RWPE1 (cell line): ENCODE measurements at places on chromosomes 2 and 18.

DNA sequence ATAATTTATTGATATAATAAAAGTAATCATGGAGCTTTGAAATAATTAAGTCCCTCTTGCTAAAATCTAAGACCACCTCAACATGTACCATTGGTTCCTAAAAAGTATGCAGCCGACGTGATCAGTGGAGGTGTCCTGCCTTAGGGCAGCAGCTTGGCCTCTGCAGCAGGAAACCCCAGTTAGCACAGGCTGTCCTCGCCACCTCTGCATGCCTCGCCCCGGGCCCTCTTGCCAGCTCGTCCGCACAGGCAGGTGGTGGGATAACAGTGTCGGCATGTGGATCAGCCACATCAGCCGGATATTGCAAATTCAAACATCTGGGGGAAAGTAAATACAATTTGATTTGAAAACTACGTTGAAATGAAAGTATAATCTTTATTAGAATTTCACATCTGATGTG is 22.9 kb downstream of the COA5 start:
- no peak for DNase-seq

- DNase-seq: peak; percentile 18
Measured at GRCh38 chr2:190804182-190804795, 76.3 kb upstream of the GLS start.

GRCh38 chr2:192288295-192288694 is 93.6 kb upstream of the TMEFF2 start:
- DNase-seq: no peak

DNA sequence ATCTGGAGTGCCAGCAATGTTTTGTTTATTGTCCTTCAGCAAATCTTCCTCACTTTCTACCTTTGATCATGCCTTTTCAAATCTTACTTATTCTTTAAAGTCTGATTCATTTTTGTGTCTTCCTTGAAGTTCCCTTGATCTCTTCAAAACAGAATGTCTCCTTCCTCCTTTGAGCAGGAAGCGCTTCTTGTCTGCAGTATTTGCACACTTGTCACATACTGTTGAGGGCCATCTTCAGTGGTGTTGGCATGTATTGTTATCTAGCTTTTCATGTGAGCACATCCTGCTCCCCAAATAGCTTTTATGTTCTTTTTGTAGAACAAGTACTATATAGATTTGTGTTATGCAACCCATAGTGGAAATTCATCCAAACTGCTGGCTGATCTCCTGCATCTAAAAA is 5.9 kb upstream of the CERS6 start:
- no peak for DNase-seq

DNA sequence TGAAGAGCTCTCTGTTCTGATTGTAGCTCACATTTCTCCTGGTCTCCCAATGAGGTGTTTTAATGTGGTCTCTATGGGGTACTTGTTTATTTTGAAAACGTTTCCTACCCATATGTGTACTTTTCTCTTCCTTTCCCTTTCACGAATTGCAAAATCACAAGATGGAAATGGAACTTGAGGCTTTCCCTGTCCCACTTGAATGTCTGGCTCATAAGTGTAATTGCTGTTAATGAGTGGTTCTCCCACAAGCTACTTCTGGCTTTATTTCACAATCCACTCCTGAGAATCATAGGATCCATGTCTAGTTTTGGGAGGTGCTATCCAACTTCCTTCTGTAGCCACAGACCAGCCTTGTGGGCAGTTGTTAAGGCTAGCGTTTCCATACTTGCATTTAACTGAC is 81.1 kb upstream of the CAVIN2 start:
- DNase-seq: no peak

DNA sequence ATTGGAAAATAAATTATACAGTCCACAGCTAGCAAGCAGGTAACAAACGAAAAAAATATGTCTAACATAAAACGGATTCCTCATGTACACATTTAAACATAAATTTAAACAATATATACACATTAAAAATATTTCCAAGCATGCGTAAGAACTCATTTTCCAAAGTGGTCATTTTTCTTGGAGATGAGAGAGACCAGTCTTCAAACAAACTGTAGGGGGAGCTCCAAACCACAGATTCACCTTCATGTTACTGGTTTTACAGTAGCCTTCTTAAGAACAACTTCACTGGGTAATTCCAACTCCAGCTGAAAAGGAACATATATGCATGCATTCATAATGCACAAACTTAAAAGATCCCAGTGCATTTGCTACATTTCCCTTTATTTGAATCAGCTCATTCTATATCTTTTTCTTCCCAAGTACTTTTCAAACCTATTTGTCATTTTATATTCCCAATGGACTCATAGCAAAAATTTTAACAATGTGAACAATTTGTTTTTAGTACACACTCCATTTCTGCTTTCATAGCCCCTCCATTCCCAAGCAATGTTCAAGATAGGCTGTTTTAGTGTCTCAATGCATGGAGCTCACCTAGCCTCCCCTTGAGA is 4.7 kb upstream of the STAMBP start:
- DNase-seq: peak; percentile 55

DNA sequence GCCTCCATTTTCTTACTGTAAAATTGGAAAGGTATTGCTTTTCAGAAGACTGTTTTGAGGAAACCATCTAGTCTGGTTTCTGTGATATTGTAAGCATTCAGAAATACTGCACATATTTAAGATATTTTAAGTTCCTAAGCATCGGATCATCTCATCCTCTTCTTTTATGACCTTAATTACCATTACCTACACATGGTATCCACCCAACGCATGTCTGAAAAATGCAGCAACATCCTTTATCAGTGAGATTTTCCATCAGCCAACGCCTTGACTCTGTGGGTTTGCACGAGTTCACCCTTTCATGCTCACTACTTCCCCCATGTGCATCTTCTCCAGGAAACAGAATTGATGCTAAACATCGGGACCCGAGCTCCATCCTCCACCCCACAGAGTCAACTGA is 84.3 kb downstream of the COL4A4 start:
- DNase-seq: no peak

GRCh38 chr2:67295851-67296250 is 101.3 kb upstream of the ETAA1 start:
- DNase-seq: peak; percentile 2

DNA sequence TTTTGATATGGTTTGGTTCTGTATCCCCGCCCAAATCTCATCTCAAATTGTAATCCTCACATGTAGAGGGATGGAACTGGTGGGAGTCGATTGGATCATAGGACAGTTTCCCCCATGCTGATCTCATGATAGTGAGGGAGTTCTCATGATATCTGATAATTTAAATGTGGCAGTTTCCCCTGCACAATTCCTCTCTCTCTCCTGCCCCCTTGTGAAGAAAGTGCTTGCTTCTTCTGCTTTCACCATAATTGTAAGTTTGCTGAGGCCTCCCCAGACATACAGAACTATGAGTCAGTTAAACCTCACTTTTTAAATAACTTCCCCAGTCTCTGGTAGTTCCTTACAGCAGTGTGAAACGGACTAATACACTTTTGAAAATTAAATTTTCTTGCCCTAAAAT is 12.3 kb upstream of the KCNJ3 start:
- DNase-seq: no peak

DNA sequence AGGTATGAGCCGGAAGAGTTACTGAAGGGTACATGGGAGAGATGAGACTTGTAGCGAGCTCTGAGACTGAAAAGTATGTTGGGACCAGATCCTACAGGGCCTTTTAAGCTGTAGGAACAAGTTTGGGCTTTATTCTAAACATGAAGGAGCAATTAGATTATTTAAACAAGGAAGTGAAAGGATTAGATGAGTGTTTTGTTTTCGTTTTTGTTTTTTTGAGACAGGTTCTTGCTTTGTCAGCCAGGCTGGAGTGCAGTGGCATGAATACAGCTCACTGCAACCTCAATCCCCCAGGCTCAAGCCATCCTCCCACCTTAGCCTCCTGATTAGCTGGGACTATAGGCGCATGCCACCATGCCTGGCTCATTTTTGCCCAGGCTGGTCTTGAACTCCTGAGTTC is 110.7 kb downstream of the C1D start:
- DNase-seq: no peak

DNA sequence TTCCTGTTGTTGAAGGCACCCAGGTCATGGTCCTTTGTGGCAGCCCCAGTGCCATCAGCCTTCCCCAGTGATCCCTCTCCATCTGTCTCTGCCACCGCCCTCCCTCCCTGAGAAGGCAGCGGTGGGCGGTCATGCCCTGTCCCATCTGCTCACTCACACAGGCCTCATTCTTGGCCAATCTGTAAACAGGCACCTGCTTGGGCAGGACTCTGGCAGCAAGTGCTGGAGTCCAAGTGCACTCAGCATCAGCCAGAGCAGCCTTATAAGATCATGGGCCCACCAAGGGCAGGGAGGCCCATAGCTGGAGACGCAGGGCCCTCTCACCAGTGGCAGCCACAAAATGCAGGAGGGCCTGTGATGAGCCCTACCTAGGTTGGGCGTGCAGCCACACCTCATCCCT is 140.9 kb downstream of the TWIST2 start:
- no peak for DNase-seq

GRCh38 chr2:149038442-149039212 is at the start of gene LYPD6B:
Gene LYPD6B (plus strand): TSS chr2:149038699. CDS start chr2:149130949, 92,250 bp downstream.
- DNase-seq: peak; percentile 64

- DNase-seq: no peak
Measured at GRCh38 chr2:127429291-127429690, 11.1 kb downstream of the PROC start.

GRCh38 chr2:156147594-156148330 is 184.8 kb downstream of the NR4A2 start:
- DNase-seq: peak; percentile 32

GRCh38 chr2:4938206-4938605 is 754.0 kb upstream of the SOX11 start:
- DNase-seq: no peak

DNA sequence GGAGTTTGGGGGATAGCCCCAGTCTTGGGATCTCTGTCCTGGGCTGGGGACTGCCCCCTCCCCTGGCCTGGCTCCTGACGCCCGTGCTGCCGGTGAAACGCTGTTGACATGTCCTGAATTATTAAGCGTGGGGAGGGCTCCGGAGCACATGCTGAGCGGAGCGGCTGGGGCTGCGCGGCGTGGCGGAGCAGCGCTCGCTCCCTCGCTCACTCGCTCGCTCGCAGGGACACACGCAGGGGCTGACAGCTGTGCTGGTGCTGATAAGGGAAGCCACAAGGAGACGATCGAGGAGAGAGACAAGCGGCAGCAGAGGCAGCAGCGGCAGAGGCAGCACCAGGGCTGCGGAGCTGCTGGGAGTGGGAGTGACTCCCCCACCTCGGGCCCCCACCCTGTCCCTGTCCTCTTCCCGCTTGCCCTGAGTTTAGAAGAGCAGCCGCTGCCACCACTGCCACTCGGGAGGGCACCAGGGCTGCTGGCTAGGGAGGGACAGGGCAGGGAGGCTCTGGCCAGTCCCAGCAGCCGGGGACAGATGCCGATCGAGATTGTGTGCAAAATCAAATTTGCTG is at the start of gene ASIC4:
Gene ASIC4, plus strand, starts transcription at position 287 of the 566 bp plus-strand sequence. Its CDS starts 243 bp downstream, at position 530.
- no peak for DNase-seq

DNA sequence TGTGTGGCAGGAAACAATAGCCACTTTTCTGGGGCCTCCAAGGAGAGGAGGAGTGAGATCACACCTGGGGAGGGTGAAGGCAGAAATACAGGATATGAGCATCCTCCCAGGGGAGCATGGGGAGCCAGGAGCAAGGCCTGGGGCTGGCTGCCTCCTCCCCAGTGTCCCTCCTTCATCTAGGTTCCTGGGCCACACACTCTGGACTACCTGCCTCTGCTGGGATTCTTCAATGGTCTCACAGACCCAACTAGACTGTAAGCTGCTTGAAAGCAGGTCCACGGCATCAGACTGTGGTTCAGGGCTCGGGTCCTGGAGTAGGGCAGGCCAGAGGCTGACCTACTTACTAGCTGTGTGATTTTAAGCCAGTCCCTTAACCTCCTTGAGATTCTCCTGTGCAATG is 94.0 kb downstream of the MCFD2 start:
- DNase-seq: no peak

- no peak for DNase-seq
Measured at GRCh38 chr2:229296536-229296935, 25.4 kb upstream of the PID1 start.

DNA sequence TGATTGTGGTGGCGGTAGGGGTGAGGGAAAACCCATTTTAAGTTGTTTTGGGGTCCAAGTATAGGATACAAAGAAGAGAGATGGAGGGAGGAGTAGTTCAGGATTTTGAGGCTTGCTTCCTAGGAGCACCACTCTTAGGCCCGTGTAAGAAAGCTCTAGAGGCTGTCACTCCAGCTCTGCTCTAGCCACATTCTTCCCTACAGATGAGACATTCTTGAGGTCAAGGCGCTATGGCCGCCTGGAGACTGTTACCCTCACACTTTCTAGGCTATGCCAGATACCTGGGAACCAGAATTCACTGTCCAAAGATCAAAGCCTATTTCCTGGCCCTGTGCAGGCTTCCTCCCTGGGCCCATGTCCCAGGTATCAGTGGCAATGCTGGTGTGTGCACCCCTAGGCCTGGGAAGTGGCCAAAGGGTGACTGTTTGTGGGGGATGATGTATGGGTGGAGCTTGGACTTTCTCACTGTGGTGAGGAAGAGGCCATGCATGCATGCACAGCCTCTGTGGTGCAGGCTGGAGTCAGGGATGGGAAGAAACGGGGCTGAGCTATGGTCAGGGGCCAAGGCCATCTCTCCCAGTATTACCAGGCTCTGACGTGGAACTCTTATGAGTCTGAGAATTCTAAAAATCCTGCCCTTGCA is 7.0 kb upstream of the TTL start:
- DNase-seq: no peak

DNA sequence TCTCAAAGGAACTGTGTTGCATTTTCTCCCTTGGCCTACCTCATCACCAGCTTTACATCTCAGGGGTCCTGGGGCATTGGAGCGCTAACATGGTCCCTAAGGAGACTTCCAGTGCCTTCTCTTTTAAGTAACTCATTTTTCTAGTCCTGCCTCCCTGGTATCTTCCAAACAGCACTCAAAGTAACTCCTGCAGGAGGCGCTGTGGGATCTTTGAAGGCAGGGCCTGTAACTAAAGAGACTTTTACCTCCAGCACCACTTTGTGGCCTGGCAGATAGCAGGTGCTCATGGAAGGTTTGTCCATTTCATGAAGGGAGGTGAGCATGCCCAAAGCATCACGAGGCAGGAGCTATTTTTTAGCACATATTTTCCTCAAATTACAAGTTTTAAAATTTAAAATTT is 411.0 kb upstream of the GYPC start:
- DNase-seq: no peak

- no peak for DNase-seq
Measured at GRCh38 chr18:13377496-13377895, 158.9 kb downstream of the LDLRAD4 start.

- no peak for DNase-seq
Measured at GRCh38 chr2:223722226-223722625, 115.2 kb downstream of the AP1S3 start.

DNA sequence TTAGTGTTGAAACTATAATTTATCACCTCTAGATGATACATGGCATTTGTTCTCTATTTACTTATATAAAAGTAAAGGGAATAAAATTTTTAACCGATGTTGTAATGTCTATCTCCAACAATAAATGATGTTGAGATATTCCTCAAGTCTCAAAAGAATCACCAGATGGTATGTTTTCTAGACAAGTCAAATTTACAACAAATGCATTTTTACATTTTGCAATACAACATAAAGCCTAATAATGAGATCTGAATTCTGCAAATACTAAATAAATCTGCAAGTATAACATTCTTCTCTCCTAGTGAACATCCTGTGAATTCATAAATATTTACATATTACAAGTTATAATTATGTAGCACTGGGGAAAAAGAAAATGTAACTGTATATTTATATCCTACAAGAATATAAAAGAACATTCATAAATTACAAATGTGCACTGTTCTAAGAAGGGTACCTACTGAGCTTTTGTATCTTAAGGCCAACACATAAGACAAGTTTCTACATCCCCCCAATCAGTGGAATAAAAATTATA is 1504.4 kb upstream of the ZEB2 start:
- DNase-seq: no peak

- no peak for DNase-seq
Measured at GRCh38 chr2:39408351-39409136, 28.5 kb downstream of the MAP4K3 start.

- DNase-seq: peak; percentile 27
Measured at GRCh38 chr2:169734169-169734847, 676 bp downstream of the KLHL23 start.
